ENCODE measurements at places on chromosomes 6 and 20. TPM values are rescaled to one million over a fixed set of nuclear protein-coding genes. Genes with fewer than 3 reads are reported as not detected.

The FRK gene
- total RNA-seq: 0.05 TPM

- no peak for DNase-seq
These were observed 30.8 kb upstream of the KLHL31 start for GRCh38 chr6:53696341-53696740.

DNA sequence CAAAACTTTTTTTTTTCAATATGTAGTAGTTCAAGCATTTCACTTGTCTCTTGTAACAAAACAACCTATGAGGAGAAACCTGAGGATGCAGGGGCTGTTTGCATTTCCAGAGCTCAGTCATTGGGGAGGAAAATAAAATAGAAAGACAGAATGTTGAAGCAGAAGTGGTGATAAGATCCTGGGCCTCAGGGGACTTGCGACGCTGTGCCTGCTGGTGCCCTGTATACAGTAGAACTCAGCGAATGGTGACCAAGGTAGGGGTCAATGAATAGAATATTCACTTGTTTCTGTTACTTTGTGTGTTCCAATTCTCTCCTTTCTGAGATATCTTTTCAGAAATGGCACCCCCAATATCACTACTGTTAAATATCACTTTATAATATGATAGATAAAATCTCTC is 271.6 kb downstream of the FARS2 start:
- no peak for DNase-seq

- no peak for DNase-seq
These were observed 75.8 kb downstream of the SNAP91 start for GRCh38 chr6:83633149-83633548.

- no peak for DNase-seq
These were observed 125.7 kb downstream of the MEI4 start for GRCh38 chr6:77778527-77778926.

GRCh38 chr20:14729390-14729789 is 392.0 kb upstream of the FLRT3 start:
- no peak for DNase-seq

All from osteocyte (in vitro differentiated cells).